ENCODE measurements at places on chromosomes 13 and 19.

- no peak for DNase-seq
Measured at GRCh38 chr19:4337906-4338440, 654 bp downstream of the STAP2 start.

DNA sequence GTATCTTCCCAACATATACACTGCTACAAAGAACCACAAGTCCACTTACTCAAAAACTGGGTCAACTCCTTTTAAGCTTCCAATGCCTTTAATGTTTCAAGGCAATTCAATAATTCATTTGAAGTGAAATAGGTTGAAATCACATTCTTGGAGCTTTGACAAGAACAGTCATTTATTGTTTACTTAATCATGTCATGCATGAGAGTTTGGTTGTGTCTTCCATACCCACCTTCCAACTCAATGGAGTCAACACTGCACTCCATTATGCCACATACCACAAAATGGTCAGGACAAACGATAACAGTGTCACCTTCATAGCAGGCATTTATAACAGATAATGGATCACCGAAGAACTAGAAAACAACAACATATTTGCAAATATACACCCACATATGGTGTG is 506.3 kb downstream of the UQCRFS1 start:
- no peak for DNase-seq

DNA sequence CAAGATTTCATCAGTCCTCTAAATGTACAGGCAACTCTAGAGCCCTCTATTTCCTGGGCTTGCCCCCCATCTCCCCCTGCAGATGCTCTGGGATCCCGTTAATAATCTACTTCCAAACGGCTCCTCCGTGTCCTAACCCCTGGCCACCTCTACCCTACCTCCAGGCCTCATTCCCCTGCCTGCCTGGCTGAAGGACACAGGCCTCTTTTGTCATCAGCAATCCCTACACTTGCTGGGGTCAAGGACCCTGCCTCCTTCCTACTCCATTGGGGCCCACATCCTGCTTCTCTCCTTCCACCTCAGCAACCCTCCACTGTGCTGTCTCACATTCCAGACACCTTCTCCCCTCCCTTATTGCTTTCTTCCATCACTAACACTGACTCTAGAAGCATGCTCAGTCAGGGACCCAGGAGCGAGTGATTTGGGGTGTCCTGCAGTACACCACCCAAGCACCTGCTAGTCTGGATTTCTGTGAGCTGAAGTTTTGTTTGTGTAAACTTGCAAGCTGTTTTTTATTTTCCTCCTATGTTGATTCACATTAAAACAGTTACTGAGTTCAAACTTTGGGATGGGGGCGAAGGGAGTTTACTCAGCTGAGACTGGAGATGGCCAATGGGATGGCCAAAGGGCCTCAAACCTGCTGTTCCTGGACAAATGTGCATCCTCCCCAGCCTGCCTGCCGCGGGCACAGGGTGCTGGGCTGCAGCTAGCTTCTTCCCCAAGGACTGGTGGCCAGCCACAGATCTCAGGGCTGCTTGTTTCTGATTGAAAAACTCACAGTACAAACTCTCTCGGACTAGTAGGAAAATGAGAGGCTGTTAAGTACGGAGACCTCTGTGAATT is 314.7 kb downstream of the FOXO1 start:
- no peak for DNase-seq

DNA sequence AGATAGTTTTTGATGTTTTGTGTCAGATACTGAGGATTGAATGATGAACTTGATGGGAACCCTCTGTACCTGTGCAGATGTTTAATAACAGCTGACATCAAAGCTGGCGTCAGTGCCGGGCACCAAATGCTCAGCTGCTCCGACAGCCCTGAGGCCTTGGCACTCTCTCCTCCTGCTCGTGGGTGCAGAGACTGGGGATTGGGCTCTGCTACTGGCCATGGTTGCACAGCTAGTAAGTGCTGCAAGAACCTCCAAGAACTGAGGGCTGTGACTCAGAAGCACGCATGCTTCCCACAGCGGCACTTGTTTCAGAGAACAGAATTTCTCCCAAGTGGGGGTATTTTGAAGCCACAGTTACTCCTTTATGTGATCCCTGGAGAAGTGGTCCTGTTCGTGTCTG is 5.9 kb downstream of the LAMP1 start:
- DNase-seq, result no peak

DNA sequence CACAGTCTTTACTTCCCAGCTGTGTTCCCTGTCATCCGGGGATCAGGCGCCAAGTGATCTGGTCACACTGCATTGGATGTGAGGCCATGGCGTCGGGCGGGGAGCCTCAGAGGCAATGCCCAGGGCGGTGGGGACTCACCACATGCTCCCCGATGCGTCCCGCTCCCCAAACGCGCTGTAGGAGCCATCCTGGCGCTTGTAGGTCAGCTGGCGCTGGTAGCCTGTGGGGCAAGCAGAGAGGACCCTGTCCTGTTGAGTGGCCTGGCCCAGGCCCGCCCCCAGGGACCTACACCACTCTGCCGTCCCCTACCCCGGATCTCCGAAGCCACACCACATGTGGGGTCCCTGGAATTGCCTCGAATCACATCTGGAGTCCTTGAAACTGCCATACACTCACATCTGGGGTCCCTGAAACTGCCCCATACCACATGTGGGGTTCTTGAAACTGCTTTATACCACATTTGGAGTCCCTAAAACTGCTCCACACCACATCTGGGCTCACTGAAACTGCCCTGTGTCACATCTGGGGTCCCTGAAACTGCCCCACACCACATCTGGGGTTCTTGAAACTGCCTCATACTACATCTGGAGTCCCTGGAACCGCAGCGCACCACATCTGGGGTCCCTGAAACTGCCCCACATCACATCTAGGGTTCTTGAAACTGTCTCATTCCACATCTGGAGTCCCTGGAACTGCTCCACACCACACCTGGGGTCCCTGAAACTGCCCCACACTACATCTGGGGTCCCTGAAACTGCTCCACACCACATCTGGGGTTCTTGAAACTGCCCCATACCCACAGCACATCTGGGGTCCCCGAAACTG is 33.2 kb downstream of the F2RL3 start:
- DNase-seq, result no peak

DNA sequence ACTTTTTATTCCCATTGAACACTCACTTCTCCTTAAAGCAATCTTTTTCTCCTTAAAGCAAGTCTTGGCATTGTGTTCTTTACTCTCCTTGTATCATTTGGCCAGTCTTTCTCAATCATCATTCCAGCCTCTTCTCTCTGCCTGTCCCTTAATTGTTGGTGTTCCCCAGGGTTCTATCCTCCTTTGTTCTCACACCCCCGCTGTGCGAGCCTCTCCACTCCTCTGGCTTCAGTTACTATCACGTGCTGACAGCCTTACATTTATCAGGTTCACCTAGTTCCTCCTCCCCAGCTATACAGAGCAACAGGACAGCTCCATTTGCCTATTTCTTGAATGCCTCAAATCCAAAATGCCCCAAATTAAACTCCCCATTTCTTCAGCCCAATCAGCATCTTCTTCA is 24.6 kb downstream of the CYSLTR2 start:
- DNase-seq, result no peak

GRCh38 chr13:50012396-50013169 is 2.7 kb upstream of the KCNRG start:
- no peak for DNase-seq

DNA sequence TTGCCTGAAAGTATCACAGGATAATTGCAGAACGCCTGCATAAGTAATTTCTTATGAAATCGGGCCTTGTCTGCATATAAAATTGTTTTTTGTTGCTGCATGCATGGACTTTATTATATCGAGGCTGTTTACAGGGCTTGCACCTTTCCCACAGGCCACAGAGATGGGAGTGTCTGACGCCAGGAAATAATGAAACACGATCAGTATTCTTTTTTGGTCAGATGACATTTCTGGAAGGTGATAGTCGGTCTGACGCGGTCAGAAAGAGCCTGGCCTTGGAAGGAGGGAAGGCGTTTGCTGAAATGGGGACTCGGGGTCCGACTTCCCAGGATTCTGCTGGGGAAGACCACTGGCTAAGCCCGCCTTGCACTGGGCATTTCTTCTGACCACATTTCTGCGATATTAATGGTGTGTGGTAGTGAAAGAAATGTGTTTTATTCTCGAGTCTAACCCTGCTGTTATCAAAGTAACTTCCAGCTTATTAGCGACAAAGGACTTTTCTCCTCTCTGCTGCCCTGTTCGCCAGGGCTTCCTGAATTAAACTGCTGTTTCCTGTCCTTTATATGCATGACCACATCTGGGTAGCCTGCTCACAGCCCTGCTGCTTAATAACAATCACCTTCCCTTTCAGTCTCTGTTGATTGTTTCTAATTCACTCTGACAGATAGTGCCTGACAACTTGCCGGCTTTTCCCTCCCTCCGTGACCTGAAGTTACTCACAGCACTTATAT is 11.6 kb upstream of the ZNF536 start:
- DNase-seq, result no peak

GRCh38 chr13:28579322-28579721 is 79.6 kb upstream of the POMP start:
- no peak for DNase-seq

DNA sequence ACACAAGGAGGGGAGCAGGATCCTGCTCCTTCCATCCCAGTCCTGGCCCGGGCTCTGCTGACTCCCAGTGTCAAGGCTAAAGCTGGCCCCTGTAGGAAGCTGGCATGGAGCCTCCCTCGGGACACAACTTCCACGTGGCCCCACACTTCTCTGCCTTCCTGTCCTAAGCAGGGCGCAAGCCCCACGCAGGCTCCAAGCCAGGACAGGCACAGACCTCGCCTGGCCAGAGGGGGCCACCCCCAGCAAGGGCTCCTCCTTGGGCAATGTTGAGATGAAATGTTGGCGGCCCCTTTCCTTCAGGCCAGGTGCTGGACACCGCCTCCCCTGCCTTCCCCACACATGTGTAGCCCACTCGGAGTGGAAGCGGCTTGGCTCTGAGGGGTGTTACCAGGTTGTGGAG is 66.6 kb downstream of the COL4A1 start:
- DNase-seq, result no peak

- no peak for DNase-seq
Measured at GRCh38 chr19:17873786-17874757, 2.3 kb downstream of the SLC5A5 start.

DNA sequence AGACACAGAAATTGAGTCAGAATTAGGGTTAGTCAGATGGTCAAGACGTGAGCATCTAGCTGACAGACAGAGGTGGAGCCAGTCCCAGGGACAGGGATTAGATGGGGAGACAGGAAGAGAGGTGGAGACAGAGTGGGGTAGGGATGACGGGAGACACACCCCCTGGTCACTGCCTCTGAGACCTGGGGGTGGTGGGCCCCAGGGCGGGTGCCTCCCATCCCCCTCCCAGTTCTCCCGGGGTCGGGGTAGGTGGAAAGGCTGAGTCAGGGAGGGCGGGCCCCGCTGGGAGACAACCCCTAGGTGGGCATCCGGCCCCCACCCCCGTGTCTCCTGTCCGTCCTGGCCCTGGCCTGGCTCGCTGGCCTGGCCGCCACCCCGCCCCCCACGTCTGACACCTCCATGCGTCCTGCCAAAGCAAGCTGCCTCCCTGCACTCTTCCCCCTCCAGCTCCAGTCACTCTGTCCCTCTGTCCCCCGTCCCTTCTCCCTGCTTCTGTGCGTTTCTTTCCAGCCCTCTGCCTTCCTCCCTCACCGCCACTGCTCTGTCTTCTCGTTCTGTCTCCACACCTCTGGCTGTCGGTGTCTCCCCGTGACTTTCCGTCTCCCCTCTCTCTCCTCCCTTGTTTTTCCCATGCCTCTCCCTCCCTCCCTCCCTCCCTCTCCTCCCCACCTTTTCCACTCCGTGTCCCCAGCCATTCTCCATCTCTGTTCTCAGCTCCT is 15.1 kb downstream of the CCDC97 start:
- DNase-seq, result no peak

GRCh38 chr19:16645140-16645539 is 14.8 kb downstream of the SMIM7 start:
- DNase-seq, result no peak

DNA sequence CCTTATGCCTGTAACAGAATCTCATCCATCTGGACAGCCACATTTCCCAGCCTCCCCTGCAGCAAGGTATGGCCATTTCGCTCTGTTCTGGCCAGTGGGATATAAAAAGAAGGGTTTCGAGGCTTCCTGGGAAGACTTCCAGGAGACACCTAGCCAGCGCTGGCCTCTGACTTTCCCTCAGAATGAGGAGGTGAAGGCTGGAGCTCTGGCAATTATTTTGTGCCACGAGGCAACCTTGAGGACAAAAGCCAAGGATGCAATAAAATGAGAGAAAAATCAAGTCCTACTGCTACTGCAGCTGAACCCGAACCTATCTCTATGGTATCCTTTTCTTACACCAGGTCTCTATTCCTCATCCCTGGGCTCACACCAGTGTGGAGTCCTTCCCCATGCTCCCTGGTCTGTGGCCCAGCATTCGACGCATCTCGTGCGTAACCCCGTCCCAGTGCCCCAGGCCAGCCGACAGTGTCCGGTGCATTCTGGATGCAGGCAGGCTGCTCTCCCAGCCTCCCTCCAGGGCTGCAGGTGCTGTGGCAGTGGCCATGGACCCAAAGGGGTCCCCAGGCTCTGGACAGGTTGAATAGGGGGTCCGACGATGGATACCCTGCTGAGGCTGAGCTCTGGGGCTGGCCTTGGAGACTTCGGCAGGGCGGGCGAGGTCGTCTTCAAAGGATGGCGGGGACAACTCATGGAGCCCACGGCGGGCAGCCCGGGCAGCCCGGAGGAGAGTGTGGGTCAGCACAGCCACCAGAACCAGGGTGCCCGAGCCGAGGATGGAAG is 12.2 kb downstream of the TMEM221 start:
- no peak for DNase-seq

DNA sequence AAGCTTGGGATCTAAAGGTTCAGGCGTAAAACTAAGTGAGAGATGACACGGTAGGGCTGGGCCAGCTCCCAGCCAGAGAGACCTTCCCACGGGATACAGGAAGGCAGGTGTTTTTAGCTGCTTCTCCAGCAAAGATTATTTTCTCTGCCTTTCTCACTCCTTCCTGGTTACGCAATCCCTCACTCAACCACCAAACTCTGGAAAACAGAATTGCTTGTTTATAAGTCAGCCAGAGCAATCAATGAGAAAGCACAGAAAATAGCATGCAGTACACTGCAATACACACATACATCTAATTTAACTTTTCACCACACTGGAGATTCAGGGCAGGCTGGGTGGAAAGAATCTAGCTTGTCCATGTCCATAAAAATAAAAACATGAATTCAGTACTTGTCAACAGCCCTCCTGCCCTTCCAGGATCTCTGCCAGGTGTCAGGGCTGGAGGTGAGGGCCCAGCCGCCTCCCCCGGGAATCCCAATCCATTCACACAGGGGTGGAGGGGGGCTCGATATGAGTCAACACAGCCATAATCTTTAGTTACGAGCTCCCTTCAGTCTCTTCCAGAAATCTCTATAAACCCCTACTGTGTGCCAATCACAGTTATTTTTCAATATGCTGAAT is 12.2 kb downstream of the RHPN2 start:
- no peak for DNase-seq

- no peak for DNase-seq
Measured at GRCh38 chr13:46905249-46905648, 8.4 kb upstream of the HTR2A start.

- DNase-seq, result no peak
Measured at GRCh38 chr13:45105895-45106294, 14.4 kb upstream of the GTF2F2 start.

GRCh38 chr13:93286047-93286446 is 59.4 kb downstream of the GPC6 start:
- DNase-seq, result no peak

GRCh38 chr13:70310396-70311119 is 202.3 kb upstream of the KLHL1 start:
- no peak for DNase-seq

Measured in fibroblast of skin of left quadriceps (primary cell).